Activated gamma-delta T cell (primary cell): ENCODE measurements at places on chromosomes 3 and 15.

GRCh38 chr3:127166501-127167065, 26.3 kb upstream of the PRR23E start:
- DNase-seq, result no peak

GRCh38 chr3:168457954-168458539, 362.3 kb upstream of the GOLIM4 start:
- DNase-seq, result no peak

- DNase-seq, result no peak
These were observed 162.2 kb downstream of the MYRIP start for GRCh38 chr3:39971559-39972031.

GRCh38 chr3:152466784-152467183, 198.1 kb downstream of the MBNL1 start:
- no peak for DNase-seq

DNA sequence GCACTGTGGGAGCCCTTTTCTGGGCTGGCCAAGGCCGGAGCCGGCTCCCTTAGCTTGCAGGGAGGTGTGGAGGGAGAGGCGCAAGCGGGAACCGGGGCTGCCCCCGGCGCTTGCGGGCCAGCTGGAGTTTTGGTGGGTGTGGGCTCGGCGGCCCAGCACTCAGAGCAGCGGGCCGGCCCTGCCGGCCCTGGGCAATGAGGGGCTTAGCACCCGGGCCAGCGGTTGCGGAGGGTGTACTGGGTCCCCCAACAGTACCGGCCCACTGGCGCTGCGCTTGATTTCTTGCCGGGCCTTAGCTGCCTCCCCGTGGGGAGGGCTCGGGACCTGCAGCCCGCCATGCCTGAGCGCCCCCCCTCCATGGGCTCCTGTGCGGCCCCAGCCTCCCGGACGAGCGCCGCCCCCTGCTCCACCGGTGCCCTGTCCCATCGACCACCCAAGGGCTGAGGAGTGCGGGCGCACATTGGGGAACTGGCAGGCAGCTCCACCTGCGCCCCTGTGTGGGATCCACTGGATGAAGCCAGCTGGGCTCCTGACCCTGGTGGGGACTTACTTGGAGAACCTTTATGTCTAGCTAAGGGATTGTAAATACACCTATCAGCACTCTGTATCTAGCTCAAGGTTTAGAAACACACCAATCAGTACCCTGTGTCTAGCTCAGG, 707.7 kb downstream of the GRM7 start:
- DNase-seq, result no peak

- peak; percentile 67 for DNase-seq
These were observed 519.1 kb downstream of the FOXP1 start for GRCh38 chr3:71064291-71064955.
